ENCODE measurements at places on chromosomes 2 and 18.
A peak's percentile ranks its signal among the peaks of the same experiment; 100 is the strongest.

GRCh38 chr2:11213975-11214374, 58.7 kb downstream of the SLC66A3 start:
- no peak for DNase-seq

DNA sequence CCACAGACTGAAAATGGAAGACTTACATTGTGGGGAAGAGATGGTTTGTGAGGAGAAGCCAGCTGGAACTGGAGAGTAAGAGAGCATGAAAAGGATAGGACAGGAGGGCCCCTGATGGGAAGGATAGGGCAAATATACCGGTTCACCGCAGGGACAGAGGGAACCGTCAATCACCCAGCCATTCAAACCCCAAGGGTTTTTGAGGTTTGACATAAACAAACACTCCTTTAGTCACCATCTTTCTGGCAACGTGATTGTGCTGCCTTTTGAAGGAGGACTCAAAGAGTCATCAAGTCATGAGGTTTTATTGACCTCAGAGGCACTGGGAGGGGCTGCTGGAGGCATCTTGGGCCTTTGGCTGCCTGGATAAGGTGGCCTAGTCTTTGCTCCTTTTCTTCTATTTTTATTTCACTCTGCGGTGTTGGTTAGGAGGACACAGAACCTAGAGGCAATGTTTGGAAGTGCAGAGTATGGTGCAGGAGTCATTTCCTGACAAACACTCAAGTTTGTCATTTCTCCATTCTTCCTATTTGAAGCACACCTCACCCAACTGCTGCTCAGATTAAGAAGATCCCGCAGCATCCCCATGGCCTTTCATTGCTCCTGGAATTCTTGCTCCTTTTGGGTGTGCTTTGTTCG, 487.3 kb upstream of the SPRED2 start:
- no peak for DNase-seq

GRCh38 chr2:64137567-64137966, 6.7 kb downstream of the PELI1 start:
- DNase-seq = no peak

GRCh38 chr2:25184254-25184653, 15.9 kb upstream of the POMC start:
- DNase-seq = no peak

GRCh38 chr2:235921508-235922191, 246.5 kb downstream of the GBX2 start:
- no peak for DNase-seq

GRCh38 chr2:174149530-174149929, 98.8 kb downstream of the OLA1 start:
- DNase-seq = no peak

- no peak for DNase-seq
These were observed 110.0 kb downstream of the TCF4 start for GRCh38 chr18:55477860-55478581.

GRCh38 chr2:41869542-41870264, 178.1 kb upstream of the PKDCC start:
- peak; percentile 30 for DNase-seq

DNA sequence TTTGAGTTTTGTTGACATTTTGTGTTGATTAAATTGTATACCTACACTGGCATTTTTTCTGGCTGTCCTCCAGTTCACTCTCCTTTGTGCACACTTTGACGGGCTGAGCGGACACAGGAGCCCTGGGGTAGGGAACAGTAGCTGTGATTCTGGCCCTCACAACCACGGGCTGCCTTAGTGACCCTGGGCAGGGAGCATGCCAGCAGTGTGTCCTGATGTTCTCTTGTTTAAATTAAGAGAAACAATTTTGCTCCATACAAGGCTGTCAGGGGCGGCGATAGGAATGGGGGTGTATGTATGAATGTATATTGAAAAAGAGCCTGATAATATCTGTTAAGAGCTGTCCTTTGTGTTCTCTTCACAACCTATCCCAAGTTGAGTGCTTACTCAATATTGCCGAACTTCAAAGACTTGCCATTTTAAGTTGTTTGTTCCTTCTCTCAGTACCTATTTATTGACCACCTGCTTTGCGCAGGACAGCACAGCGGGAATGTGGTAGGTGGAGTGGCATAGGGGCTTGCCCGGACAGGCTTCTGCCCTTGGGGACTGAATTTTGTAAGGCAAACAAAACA, 103.7 kb upstream of the EML6 start:
- no peak for DNase-seq

- no peak for DNase-seq
These were observed 2.7 kb downstream of the STK16 start for GRCh38 chr2:219247678-219248642.

DNA sequence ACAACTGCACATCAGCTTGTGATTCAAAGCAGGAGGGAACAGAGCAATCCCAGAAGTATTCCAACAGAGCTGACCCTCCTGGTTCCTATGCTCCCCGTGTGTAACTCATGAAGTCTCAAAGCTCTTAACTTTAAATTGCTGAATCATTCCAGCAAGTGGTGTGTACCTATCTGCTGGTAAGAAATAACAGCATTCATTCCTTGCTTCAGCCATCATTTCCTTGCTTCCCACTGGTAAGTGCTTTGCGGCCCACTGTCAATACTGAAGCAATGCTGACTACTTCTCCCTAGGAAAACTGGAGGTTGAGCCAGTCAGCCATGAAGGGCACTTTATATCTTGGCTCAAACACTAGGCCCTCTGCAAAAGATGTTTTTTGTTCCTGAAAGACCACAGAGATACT, 222.4 kb downstream of the EXOC6B start:
- no peak for DNase-seq

- no peak for DNase-seq
These were observed 17.1 kb downstream of the CREB1 start for GRCh38 chr2:207546822-207547221.

DNA sequence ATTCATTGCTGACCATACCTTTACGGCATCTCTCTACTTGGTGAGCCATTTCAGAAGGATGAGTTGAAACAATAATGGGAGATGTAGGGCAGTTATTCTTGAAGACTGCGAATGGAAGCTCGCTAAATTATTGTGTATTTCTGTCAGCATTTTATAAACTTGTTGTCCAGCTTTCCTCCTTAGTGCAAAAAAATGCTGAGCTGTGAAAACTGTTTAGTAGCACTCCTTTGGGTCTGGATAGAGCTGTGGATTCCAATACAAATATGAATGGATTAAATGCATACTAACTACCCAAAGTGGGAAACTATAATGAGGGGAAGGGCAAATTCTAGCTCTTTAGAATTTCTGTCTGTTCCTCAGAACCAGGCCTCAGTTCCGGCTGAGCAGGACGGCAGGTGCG, 461.6 kb downstream of the TXNL1 start:
- DNase-seq = no peak

- DNase-seq = no peak
These were observed 117.6 kb upstream of the OTOS start for GRCh38 chr2:240257940-240258580.

GRCh38 chr2:205566606-205567168, 115.6 kb upstream of the NRP2 start:
- no peak for DNase-seq

- DNase-seq = peak; percentile 10
These were observed 738 bp downstream of the CHST9 start for GRCh38 chr18:27184115-27185024.

DNA sequence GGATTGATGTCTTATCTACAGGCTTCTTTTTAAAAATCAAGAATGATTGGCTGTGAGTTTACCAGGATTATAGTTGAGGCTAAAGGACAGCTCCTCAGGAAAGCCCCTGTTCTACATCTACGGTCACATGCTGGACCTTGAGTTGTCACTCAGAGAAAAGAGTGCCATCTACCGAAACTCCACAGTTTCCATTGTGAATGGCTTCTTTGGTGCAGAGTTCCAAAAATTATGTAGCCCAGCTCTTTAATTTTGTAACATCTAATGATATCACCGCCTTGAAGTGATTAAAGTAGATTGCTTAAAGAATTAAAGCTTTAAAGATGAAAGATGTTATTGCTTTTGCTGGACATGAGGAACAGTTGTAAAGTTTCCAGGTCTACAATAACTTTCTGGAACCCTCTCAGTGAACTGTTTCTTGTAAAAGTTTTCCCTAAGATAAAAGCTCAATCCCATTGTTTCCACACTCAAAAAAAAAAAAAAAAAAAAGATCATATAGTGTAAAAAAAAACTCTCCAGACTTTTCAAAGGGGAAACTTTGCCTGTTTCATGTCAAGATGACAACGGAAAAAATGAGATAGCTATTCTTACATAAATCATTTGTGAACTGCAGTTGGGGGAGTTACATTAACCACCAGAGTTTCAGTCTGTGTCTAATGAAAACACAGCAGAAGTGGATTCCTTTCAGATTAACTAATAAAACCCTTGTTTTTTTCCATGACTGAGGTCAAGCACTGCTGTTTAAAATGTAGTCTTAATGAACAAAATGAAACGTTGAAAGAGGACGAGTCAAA, 4.3 kb downstream of the COL3A1 start:
- DNase-seq = no peak

DNA sequence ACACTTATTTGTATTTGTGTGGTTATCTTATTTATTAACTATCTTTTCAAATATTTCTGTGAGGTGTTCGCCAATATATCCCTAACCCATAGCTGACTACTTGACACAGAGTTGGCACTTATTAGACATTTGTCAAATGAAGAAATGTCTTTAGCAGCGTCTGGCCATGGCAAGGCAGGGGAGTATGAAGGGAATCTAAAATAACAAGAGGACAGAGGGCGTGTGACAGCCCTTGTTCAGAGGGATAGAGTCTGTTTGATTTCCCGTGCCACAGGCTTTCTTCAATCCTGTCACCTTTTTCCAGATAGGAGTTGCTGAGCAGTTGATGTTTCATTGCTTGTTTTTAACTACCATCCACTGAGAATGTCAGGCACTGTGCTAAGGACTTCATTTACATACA, 53.6 kb upstream of the SLC39A10 start:
- no peak for DNase-seq

DNA sequence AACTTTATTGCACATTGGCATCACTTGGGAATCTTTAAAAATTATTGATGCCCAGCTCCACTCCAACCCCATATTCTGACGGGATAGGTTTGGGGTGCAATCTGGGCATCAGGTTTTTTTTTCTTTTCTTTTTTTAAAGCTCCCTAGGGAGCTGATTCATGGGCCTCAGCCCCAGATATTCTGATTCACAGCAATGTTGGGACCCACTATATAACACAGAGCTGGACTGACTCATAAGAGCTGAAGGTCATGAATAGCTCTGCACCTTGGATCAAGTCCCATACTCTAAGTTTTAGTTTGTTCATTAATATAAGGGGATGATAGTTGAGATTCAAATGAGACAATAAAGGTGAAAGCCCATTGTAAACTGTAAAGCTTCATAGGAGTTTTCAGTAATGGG, 191.1 kb upstream of the REV1 start:
- DNase-seq = no peak

DNA sequence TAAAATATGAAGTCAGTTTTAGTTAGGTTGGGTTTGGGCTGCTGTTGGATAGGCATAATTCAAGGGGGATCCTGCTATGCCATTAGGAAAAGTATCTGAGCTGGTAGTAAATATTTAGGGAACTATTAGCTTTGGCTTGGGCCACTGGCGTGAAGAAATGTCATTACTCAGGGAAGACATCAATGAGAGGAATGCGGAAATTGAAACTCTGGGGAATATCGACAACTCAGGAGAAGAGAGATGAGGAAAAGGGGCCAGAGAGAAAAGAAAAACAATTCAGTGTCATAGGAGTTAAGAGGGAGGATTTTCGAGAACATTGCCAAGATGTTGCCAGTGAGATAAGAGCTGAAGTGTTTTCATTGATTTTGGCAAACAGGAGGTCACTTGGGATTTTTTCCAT, 149.7 kb upstream of the PARD3B start:
- DNase-seq = no peak

GRCh38 chr2:118850168-118850900, 2.9 kb upstream of the EN1 start:
- DNase-seq = no peak

GRCh38 chr2:73832930-73833329, 4.2 kb downstream of the STAMBP start:
- no peak for DNase-seq

DNA sequence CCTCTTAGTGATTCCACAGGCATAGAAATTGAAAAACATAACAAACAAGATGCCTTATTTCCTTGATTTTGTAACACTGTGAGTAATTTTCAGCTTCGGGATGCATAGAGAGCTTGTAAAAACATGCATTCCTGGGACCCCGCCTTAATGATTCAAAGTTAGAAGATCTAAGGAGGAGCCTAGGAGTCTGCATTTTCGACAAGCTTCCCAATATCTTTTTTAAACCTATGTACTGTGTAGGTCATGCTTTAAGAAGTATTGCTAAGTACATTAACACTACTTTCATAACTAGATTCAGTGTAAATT, 109.8 kb upstream of the ZNF516 start:
- no peak for DNase-seq

GRCh38 chr2:42844366-42844765, 52.0 kb upstream of the HAAO start:
- DNase-seq = no peak

DNA sequence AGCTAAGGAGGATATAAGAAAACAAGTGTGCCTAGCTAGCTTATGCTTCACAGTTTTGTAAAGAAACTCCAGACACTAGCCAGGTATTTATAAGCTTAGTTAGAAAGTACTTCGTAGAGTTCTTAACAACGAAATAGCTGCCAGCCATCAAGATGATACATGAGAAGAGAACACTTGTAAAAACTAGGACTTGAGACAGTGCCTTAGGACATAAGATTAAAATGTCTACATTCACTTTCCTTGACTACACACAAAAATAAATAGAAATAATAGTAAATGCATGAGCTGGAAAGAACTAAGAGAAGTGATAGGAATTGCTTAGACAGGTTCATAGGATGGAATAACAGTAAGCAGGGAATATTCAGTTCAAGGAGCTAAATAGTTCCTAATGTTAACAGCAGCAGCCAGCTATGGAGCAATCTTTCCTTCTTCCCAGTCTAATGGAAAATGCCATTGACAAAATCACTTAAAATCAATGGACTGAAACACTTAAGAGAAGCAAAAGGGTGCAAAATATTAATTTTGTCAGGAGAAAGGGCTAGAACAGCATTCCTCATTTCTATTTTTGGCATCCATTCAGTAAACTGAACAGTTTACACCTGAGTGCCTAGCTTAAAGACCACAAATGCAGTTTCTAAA, 186.6 kb downstream of the PDE11A start:
- DNase-seq = no peak

GRCh38 chr18:11842562-11842961, 8.7 kb upstream of the CHMP1B start:
- DNase-seq = no peak

GRCh38 chr2:188720811-188721605, 253.2 kb upstream of the COL3A1 start:
- DNase-seq = no peak

DNA sequence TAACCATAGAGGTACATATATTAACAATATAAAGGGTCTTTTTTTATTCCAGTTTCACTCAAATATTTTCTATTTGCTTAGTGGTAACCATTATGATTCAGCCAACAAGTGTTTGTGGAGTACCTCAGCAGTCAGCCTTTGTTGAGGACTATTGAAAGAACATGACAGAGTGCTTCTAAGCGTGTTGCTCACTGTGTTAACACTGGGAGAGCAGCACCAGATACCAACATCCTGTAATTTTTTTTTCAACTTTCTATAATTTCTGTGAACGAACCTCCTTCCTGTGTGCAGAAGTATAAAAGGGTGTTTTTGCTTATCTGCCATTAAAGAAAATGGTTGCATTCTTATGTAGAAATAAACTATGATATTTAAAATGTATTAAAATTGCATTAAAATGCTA, 239.0 kb downstream of the PHLPP1 start:
- DNase-seq = no peak

- no peak for DNase-seq
These were observed 90.3 kb downstream of the OLA1 start for GRCh38 chr2:174158003-174158402.

- peak; percentile 17 for DNase-seq
These were observed 65.3 kb downstream of the CCDC93 start for GRCh38 chr2:117948615-117949014.
